Activated T-helper 1 cell treated with anti-CD3 and anti-CD28 coated beads, Interleukin-12 subunit alpha, Interleukin-12 subunit beta, Interleukin-2, Interleukin-4 antibody, amounts not matched to agents 30 ng/mL and 10 ng/mL and 1 ng/mL, durations not matched to agents 14 hours and 24 hours and 36 hours (primary cell): ENCODE measurements at places on chromosomes 3 and 15. TPM values are rescaled to one million over a fixed set of nuclear protein-coding genes. Genes with fewer than 3 reads are reported as not detected.
A peak's percentile ranks its signal among the peaks of the same experiment; 100 is the strongest.

The PLIN1 gene
- total RNA-seq = not detected in 2 replicates

The NLGN1 gene
- not detected in 2 replicates for total RNA-seq

The NRROS gene
- total RNA-seq = 37.8 and 38.8 TPM in 2 replicates

The CXCR6 gene
- total RNA-seq = 27.2 and 27.9 TPM in 2 replicates

The PLA2G4F gene
- not detected in 2 replicates for total RNA-seq

The NR2C2 gene
- total RNA-seq = 50.7 and 52.7 TPM in 2 replicates

DNA sequence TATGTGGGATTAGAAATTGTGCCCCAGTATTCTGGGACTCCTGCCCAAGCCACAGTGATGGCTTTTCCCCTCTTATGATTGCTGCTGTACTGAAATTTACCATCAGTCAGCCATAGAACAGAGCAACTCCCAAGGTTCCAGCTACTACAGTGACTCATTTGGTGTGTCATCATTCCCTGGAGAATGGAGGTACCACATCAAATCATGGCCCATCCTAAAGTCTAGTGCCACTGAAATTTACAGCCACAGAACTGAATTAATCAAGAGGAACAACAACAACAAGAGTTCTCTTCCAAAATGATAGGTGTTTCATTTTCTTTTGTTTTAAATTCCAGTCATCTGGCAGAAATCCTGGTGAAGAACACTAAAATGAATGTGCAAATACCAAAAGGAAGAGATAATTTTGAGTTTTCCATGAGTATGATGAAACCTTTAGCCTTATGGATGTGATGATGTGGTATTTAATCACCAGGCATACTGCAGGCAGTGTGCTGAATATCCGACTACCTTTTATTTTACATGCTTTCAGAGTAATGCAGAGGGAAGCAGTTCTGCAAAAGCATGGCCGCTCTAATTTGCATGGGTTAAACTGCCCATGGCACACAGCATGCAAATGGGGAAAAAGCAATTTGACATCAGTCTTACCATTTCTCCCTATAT lies 75.6 kb upstream of the SLC2A2 start:
- DNase-seq = no peak

GRCh38 chr3:190193210-190193609 lies 72.5 kb upstream of the P3H2 start:
- DNase-seq = no peak

DNA sequence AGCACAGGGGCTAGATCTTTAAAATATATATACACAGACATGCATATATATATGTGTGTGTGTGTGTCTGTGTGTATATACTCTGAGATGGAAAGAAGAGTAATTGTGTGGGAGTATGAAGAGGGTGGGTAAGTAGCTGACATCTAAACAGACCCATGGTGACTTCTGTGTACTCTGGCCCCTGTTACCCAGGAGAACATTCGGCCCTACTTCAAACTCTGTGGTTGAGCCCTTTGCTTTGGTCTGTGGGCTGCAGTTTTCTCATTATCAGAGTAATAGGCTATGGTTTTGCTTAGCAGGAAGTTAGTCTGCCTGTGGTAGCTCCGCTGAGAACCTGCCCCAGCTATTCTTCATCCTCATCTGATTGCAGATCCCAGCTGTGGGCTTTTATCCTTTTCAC lies 141.4 kb downstream of the RBPMS2 start:
- peak; percentile 35 for DNase-seq

- DNase-seq = no peak
Observed at GRCh38 chr3:129535075-129535474, 6.6 kb downstream of the RHO start.

- DNase-seq = no peak
Observed at GRCh38 chr3:45659661-45660566, 29.3 kb upstream of the SACM1L start.

GRCh38 chr15:72888811-72889210 lies 105.3 kb upstream of the ADPGK start:
- no peak for DNase-seq

- no peak for DNase-seq
Observed at GRCh38 chr3:120072867-120073525, 21.3 kb downstream of the GSK3B start.

DNA sequence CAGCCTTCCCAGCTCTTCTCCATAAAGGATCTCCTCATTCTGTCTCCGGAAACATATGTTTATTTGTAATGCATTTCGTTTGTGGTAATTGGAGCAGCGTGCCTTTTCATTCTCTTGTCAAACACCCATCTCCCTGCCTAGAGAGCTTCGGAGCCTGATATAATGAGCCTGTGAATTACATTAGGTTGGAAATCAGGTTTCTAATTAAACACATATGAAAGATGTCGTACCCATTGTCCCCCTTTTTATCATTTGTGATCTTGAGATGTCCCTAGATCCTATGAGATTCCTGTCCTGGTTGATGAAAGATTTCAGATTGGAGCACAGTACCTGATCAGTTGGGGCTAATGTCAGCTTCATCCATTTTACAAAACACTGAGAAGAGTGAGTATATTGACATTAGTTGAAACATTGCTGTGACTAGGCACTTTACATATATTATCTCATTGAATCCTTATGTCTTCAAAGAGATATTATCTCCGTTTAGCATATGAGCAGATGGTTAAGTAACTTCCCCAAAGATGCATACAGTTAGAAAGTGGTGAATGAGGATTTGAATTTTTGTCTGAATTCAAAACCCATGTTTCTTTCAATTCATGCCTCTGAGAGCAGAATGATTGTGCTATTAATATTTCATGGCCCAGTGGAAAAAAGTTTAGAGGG lies 23.1 kb downstream of the SYN2 start:
- DNase-seq = no peak

DNA sequence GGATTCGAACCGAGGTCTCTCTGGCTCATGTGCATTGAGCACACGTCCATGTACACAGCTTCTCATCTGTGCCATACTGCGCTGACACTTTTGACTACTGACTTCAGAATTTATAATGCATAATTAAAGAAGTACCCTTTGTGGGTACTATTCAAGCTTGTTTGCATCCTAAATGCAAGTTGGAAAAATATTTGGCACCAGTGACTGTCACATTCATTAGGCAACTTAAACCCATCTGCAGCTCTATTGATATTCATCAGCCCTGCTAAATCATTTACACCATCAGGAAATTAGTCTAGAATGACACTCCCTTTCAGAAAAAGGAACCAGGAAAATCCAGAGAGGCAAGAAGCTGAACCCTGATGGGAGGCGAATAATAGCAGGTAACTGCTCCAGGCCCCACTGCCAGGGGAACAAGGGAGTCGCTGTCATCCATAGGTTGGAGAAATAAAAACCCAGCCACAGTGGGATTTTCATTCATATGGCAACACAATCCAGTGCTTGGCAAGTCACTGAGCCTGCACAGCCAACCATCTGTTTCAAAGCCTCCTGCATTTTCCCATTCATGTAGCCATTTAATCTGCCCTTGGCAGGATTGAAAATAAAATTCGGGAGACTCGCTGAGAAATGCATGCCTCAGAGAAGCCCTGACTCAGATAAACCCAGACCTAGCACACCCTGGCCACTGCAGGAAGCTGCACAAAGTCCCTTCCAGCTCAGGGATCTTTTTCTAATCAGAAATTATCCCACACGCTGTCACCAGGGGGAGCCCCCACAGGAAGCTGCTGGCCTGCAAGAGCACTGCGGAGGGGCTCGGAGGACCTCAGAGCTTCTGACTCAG lies 103.0 kb upstream of the VEPH1 start:
- DNase-seq = peak; percentile 30

- no peak for DNase-seq
Observed at GRCh38 chr15:81295486-81296121, 28.3 kb downstream of the STARD5 start.

DNA sequence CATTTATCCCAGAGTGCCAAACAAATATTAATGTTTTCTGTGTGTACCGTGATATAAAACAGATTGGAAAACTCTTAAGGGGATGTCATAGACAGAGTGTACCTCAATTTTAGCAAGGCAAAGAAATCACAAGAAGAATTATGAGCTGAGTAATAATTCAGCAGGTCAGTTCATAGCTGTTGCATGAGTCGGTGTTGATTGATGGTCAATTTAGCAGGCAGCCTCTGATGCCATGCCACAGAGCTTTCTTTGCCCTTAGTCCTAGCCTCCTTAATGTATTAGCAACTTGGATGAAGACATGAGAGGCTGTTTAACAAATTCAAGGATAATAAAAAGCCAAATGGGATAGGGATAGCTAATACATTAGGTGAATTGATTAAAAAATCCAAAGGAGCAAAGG lies 6.8 kb downstream of the SLC35A5 start:
- DNase-seq = no peak
